NCI-H2081 (cell line): ENCODE measurements at places on chromosomes 11 and 22.

- no peak for DNase-seq
These were observed 195.5 kb downstream of the ETS1 start for GRCh38 chr11:128391811-128392210.

DNA sequence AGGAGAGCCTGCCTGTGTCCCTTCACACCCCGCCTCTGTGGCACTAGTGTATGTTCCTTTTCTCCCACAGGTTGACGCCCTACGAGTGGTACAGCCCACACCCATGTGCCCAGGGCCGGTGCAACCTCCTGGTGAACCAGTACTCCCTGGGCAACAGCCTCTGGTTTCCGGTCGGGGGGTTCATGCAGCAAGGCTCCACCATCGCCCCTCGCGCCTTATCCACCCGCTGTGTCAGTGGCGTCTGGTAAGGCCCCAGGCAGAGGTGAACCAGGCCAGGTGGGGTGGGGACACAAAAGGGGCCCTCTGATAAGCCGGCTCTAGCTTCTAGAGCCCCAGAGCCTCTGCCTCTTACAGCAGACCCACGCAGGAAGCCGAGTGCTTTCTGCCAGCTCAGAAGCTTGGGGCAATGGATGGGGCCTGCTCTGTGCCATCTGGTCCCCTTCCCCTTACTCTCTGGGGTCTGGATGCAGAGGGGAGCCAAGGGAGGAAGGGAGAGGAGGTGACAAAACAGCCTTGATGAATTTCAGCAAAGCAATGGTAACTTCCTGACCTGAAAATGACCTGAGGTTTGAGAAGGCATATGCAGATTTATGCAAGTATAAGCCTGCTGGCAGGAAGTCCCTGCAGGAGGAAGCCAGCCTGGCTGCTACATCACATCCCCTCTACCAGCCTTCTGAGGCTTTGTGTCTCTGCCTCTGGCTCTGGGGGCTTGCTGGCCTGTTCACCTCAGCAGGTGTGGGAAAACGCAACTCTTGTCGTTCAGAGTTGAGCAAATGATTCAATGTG, 67.0 kb upstream of the TBCEL start:
- no peak for DNase-seq

DNA sequence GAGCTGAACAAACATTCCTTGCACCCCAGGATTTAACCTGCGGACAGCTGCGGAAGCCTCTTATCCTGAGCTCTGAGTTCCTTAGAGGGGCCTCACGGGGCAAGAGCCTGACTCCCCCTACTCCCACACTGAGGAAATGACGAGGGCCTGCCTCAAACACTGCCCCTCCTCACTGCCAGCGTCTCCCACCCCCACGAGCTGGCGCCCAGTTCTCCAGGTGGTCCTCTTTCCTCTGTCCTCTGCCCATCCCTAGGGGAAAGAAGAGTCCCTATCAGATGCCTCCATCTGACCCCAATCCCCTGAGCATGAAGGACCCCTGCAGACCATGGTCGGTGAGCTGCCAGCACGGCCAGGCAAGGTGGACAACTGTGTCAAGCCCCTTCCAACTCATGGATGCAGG, 14.3 kb downstream of the CHST1 start:
- DNase-seq = no peak

GRCh38 chr11:798093-798713, at the start of gene SLC25A22:
TSS of gene SLC25A22 (minus strand) at chr11:798281. CDS start at chr11:795006, 3,275 bp downstream.
- peak; percentile 69 for DNase-seq

- DNase-seq = no peak
These were observed 57.5 kb downstream of the MYEOV start for GRCh38 chr11:69351460-69351859.

DNA sequence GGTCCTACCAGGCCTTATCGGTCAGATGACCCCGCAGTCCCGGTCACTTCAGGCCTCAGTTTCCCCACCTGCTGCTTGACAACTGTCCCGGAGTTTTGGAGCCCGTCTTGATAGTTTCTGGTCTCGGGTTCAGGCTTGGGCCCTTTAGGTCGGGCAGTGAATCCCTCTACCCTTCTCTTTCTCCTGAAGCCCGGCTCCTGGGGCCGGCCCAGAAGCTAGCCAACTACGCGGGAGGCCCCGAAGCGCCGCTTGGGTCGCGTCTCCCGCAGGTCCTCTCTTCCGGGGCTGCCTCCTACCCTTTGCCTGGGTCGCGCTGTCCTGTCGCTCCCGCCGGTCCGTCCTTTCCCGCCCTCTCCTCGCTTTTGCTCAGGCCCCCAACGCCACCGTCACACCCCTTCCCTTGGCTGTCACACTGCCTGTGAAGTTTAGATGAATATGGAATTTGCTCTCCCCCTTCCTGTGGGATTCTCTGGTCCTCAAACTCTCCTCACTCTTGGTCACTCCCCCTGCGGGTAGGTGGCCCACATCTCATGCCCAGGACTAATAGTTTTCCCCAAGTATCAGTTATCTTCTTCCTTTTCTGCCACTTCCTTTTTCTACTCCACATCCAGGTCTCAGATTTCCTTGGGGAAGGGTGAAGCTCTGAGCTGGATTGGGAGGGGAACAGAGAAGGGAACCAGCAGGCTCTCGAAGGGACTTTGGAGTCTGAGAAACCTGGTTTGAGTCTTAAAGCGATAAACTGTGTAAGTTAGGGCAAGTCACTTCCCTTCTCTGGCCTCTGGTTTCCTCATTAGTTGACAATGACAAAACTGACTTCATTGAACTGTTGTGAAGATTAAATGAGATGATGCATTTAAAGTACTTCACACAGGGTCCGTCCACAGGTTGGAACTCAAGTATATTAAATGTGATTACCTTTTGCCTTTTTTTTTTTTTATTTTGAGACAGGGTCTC, 790 bp downstream of the RAB1B start:
- no peak for DNase-seq

DNA sequence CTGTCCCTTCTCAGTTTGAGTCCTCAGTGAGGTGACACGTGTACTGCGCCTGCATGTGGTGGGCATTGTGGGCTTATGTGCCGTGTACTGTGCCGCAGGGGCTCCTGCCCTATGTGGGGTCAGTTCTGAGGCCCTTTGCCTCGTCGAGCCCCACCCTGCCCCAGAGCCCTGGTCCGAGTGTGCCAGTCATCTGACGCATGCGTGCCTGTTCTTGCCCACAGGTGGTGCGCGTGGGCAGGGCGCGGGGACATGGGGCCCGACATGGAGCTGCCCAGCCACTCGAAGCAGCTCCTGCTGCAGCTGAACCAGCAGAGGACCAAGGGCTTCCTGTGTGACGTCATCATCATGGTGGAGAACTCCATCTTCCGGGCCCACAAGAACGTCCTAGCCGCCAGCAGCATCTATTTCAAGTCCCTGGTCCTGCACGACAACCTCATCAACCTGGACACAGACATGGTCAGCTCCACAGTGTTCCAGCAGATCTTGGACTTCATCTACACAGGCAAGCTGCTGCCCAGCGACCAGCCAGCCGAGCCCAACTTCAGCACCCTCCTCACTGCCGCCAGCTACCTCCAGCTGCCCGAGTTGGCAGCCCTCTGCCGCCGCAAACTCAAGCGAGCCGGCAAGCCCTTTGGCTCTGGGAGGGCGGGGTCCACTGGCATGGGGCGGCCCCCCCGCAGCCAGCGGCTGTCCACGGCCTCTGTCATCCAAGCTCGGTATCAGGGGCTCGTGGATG, 22.3 kb upstream of the TMEM191C start:
- no peak for DNase-seq

DNA sequence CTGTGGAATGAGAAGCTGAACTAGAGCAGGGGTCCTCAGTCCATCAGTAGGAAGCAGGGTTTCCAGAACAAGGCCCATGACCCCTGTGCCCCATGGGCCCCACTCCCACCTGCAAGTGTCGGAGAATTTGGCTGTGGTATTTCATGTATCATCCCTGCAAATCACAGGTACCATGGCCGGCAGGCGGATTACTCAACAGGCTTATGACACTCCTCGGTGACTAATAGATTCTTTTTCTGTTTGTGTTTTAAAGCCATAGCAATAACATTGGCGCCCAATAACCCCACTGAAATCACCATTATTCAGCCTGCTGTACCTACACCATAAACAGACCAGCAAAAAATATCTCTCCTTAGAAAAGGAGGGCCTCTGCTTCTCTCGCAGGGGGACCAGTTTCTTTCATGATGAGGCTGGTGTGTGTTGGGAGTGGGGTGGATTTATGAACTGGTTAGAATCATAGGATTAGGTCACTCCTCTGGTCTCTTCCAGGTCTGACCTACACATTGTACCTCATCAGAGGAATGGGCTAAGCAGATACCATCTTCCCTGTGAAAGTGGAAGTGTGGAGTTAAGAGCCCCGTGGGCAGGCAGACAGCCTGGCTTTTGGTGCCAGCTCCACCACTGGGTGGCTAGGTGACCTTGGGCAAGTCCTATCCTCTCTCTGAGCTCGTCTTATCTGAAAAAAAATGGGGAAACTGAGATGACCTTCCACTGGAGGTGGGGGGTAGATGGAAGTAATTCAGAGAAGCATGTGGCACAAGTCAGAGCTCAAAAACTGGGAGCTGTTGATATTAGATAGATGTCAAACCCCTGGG, 60.2 kb upstream of the WNT11 start:
- no peak for DNase-seq

GRCh38 chr11:101686514-101686913, 102.7 kb upstream of the TRPC6 start:
- DNase-seq = no peak

DNA sequence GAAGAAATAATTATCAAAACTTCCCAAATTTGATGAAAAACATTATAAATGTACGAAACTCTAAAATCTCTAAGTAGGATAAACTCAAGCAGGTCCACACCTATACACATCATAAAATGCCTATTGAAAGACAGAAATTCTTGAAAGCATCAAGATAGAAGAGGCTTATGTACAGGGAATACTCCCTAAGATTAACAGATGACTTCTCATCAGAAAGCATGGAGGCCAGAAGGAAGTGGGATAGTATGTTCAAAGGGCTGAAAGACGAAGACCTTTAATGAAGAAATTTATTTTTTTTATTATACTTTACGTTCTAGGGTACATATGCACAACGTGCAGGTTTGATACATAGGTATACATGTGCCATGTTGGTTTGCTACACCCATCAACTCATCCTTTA, 45.3 kb upstream of the KCNA4 start:
- DNase-seq = no peak

- DNase-seq = no peak
These were observed 329.9 kb downstream of the FAM181B start for GRCh38 chr11:82403640-82404305.

GRCh38 chr22:30810105-30810504, 115.4 kb downstream of the OSBP2 start:
- DNase-seq = no peak

GRCh38 chr11:86151174-86152005, 82.5 kb upstream of the PICALM start:
- no peak for DNase-seq

DNA sequence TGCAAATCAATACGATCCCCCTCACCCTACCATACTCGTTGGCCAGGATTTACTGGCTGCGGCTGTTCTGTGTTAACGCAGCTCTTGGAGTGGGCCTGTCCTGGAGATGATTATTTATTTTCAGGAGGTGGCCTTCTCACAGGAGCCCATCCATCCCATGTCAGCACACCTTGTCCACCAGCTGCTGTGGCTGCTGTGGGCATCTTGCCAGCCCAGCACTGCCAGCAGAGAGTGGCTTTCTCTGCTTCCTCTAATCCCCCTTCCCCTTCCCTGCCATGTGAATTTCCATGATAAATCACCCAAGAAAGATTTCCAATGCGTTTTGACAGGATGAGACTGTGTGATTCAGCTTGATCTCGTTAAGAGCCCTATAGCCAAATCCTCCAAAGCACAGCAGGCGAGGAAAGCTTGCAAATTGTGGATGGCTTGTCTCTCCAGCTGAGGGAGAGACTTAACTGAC, 309.1 kb upstream of the C11orf87 start:
- DNase-seq = peak; percentile 84

- no peak for DNase-seq
These were observed 1.6 kb downstream of the ANO1 start for GRCh38 chr11:70079691-70080090.

DNA sequence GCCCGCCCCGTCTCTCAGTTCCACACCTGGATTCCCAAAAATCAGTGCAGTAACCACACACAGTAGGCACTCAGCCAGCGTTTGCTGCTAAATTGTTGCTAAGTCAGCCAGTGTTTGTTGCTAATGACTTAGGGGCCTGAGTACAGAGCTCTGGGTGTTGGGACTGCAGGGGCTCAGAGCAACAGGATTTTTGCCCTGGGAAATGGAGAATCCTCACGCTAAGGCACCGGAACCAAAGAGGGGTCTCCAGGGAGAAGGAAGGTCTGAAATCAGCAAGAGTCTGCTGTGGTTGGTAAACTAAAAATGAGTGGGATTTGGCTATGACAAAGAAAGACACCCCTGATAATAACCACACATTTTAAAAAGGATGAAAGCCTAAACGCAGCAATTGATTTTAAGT, 22.7 kb upstream of the ALX4 start:
- DNase-seq = no peak

GRCh38 chr22:26890870-26891269, 233.5 kb downstream of the MIAT start:
- peak; percentile 65 for DNase-seq

DNA sequence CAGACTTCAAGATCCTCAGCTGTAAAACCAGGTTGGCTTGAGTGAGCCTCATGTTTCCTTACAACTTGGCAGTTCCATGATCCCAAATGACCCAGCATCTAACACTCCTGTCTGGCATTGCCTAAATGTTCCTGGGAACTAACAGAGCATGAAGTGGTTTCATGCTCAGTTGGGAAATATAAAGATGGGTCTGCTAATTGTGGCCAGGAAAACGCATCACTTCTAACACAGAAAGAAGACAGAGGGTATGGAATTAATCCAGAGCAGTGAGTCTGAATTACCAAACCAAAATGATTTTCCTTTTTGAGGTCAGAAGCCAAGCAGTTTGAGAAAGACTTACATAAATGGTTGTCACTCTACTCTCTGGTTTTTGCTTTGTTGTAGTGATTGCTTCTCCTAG, 60.5 kb upstream of the MMP13 start:
- no peak for DNase-seq
